ENCODE measurements at places on chromosomes 7 and 10.

DNA sequence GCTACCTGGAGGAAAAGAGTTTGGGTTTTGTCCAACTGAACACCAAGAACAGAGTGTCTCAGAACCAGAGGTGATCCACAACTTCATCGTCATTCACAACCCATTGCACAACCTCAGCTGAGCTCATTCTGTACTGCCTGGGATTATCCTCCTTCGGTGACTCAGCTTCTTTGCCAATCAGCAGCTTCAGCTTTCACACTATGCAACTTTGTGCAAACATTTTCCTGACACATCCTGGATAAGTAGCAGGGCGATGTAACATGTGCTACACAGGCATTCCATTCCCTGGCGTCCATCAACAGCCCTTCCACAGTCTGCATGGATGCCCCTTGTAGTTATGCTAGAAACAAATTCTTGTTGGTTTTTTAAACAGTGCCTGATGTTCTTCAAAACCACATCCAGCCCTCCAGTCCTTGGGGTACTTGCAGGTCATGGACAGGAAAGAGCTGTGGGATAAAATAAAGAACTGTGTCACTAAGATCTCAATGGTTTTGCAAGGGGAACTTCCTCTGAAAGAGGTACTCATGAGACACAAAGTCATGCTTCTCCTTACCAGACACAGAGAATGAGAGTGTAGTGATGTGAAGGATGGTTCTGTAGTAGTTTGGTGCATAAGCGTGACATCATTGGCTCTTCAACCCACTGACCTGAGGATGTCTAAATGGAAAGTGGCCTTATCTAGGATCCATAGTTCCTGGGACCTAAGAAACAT is 478.5 kb downstream of the KIF20B start:
- DNase-seq = no peak

DNA sequence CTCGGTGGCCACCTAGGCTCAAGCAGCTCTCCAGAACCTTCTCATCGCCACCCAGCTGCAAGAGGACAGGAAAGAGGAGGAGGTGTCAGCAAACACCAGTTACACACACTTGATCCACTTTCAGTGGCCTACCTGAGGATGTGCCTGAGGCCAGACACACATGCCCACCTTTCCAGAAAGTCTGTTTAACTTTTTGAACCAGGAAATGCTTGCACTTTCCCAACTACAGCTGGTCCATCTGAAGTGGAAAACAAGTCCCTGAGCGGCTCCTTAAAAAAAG is 15.7 kb upstream of the CYREN start:
- DNase-seq = no peak

GRCh38 chr7:83476511-83477050 is 172.4 kb downstream of the SEMA3E start:
- no peak for DNase-seq

- DNase-seq = no peak
Observed at GRCh38 chr7:36726806-36727503, 2.7 kb upstream of the AOAH start.

DNA sequence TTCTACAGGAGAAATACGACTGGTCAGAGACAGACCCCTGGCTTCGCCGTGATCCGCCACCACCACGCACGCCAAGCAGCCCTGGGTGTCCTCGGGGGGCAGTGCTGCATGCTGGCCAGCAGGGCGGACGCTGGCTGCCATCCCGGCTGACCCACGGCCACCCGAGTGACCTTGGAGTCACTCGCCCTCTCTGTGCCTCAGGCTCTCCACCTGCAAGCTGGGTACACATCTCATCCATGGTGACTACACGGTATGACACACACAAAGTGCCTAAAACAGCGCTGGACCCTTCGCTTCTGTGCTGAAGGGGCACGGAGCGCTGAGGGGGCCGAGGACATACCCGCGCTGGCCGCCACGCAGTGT is 62.0 kb upstream of the RNF32 start:
- DNase-seq = no peak

GRCh38 chr10:6840766-6841165 is 260.7 kb upstream of the PRKCQ start:
- no peak for DNase-seq

DNA sequence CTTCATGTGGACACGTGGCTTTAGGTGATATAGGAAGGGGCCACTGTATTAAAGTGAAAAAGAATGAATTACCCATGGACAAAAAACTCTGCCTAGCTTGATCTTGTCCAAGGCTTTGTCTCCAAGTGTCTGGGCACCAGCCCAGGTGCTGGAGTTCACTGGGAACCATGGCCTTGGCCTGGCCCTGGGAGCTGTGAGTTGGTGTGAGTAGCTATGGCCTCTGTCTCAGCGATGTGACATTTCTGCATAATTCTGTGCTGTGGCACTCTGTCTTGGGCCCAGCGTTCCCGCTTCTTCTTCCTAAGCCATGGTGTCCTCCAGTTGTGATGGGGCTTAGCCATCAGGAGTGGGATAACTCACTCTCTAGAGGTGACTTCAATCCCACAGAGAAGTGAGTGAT is 119.0 kb upstream of the PPP2R2D start:
- no peak for DNase-seq

DNA sequence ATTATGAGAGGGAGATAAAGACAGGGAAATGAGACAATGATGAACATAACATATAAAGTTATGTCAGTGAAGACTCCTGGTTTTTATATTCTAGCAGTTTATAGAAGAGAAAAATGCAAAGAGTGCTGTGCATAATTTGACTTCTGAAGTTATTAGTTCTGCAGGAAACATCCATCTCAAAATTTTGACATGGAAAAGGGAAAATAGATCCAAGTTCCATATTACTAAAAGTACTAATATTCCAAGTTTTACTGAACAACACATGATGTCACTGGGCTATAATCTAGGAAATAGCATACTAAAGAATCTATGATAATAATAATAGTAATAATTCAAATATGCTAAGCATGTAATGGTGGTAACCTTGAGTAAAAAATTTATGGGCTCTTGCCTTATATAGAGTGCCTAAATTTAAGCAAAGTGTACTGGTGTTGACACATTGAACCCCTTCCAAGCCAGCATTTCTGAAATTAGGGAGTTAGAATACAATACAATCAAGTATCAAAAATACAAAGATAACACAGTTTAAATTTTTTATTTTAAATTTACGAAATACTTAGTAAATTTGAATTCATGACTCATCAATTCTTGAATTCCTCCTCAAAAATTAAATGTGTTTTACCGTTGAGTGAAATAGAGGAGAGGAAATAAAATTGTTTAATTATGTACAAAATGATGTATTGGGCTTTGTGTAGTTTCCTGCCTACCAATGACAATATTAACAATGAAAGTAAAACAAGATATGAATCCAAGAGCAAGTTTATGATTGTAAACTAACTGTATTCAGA is 102.8 kb upstream of the KCND2 start:
- DNase-seq = no peak

- DNase-seq = no peak
Observed at GRCh38 chr10:58578366-58578765, 65.7 kb downstream of the BICC1 start.

DNA sequence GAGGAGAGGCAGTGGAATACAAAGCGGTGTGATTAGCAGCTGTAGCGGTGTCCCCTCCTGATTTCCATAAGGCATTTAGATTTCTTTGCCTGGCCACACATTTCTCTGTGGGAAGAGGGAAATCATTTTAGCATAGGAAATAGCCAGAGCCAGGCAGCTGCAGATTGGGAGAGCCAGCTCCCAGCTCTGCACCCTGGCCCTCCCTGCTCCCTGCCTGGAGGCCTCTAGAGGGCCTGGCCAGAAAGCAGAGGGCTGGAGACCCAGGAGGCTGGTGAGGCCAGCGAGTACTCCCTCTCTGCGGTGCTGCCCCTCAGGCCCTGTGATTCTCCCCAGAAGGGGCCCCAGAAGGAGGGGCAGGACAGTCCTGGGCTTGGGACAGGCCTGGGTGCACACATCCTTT is 85.7 kb downstream of the C10orf105 start:
- DNase-seq = no peak

DNA sequence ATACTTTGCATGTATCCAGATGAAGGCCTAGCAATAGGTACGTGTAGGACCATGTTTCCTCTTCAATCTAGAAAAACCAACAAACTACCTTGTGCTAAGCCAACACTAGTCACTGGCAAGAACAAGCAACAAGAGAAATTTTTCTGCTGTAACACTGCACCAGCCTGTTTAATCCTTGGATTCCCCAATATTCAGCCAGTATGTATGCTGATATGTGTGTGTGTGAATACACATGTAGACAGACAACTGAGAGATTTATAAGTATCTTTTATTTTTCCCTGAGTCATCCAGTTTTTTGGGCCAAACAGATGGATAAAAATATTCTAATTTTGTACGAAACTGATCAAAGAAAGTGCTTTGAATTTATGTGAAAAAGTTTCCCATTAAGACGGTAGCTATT is 26.2 kb downstream of the GLI3 start:
- no peak for DNase-seq

- no peak for DNase-seq
Observed at GRCh38 chr7:92925876-92926696, 89.7 kb upstream of the CDK6 start.

GRCh38 chr7:94649450-94649849 is 6.5 kb downstream of the SGCE start:
- DNase-seq = no peak

- no peak for DNase-seq
Observed at GRCh38 chr10:17512341-17513001, 58.1 kb upstream of the ST8SIA6 start.

- DNase-seq = no peak
Observed at GRCh38 chr10:117597216-117597615, 54.7 kb downstream of the EMX2 start.

DNA sequence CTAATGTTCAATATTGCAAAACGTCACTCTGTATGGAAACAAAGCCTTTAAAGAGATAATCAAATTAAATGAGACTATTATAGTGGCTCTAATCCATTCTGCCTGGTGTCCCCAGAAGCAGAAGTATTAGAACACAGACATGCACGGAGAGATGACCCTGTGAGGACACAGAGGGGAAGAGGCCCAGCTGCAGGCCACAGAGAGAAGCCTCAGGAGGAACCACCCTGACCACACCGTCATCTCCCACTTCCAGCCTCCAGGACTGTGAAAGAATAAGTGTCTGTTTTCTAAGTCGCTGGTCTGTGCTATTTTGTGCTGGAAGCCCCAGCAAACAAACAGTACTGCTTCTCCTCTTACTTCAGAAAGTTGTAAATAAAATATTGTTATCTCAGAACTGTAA is 283.5 kb upstream of the ADARB2 start:
- DNase-seq = no peak

- DNase-seq = no peak
Observed at GRCh38 chr7:128827971-128828711, 2.1 kb upstream of the FLNC start.

- DNase-seq = no peak
Observed at GRCh38 chr7:52340067-52340466, 695.4 kb upstream of the POM121L12 start.

DNA sequence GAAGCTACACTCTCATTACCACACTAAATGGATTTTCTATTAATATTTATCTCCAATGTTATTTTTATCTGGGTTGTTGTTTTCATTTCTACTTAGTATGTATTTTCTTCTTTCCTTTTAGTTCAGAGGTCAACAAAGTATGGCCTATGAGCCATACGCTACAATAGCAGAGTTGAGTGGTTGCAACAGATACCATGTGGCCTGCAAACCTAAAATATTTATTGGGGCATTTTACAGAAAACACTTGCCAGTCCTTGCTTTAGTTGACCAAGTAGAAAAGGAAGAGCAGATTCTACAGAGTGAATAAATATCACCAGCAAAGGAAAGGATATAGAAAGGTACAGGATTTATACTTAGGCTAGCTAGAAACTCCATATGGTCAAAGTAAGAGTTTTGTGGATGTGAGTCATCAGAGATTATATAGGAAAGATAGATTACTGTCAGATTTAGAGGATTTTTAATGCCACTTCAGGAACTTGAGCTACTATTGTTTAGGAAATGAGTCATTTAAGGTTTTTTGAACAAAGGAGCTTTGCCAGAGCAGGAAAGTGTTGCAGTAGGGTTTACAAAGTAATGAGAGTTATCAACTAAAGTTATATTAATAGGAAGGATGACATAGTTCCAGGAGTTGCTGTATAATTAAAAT is 323.3 kb upstream of the KAT6B start:
- DNase-seq = no peak

GRCh38 chr10:131162866-131163843 is 148.4 kb downstream of the TCERG1L start:
- DNase-seq = no peak

DNA sequence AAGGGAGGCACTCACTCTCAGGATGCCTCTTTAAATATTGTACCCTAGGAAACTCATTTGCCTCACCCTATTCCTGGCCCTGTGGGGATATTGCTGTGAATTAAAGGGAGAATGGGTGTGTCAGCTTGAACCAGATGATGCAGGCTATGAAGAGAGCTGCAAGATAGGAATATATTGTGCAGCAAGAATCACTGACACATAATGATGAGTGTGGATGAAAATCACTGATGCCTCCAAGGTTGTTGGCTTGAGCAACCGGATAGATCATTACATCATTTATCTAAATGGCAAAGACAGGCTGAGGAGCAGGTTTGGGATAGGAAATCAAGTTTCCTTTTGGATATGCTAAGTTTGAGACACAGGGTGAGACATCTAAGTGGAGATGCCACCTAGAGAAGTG is 6.2 kb downstream of the SLC26A4 start:
- DNase-seq = no peak

GRCh38 chr7:32258265-32258664 is 188.1 kb upstream of the PDE1C start:
- DNase-seq = no peak

DNA sequence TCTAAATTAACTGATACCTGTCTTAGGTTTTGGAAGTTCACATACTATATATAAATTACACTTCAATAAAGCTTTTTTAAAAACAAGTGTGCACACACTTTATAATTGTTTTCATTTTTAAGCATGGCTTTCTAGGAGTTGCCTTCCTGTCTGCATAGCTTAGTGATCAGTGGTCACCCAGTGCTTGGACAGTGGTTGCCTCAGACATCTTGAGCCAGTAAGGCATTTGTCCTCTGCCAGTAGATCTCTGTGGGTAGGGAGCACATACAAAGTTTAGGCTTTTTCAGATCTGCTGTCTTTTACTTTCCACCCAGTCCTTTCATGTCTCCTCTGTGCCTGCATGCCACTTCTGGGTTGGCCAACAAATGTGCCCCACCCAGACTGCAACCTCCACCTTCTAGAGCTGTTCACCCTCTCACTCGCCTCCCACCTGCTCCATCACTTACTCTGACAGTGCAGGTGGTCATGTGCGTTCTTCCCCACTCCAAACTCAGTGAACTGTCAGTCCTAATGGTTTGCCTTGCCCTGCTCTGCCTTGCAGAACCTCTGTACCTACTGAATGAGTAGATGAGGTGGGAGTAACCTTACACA is 31.7 kb downstream of the TPST1 start:
- no peak for DNase-seq
